ENCODE measurements at places on chromosomes 16 and 17.

DNA sequence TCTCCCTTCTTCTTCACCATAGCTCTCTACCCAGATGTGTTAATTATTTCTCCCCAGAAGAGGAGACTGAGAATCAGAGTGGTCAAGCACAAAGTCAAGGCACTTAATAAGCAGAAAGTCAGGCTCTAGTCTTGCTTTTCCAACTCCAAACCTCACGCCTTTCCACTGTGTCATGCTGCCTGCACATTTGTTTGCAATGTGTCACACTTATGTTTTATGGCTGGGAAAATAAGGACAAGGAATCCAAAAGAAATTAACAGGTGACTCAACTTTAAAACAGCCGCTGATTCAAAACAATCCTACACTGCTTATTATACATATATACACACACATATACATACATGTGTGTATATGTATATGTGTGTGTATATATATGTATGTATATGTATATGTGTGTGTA lies 255.7 kb upstream of the DYNLRB2 start:
- peak; percentile 96 for DNase-seq

DNA sequence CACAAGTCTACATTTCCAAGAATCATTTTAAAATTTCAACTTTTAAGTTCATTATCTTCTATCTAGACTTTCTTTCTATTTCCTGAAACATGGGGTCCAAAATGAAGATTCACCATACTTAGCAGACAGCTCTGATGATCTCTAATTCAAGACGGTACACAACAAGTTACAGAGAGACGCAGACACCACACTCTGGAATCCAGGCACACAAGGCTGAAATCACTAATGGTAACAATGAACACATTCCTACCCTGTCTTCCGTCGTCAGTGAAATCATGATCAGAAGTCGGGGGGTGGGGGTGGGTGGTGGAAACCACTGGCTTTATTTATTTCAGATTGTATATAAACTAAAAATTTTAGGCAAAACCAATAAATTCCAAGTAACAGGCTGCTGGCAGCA lies 78.5 kb downstream of the ITFG1 start:
- no peak for DNase-seq

DNA sequence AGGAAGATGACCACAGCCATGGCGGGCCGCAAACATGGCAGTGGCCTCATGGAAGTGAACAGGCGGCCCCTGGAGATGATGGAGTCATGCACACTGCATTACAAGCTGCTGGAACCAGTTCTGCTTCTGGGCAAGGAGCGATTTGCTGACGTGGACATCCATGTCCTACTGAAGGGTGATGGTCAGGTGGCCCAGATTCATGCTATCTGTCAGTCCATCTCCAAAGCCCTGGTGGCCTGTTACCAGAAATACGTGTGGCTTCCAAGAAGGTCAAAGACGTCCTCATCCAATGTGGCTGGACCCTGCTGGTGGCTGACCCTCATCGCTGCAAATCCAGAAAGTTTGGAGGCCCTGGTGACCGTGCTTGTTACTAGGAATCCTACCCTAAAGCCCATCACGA lies 13.4 kb upstream of the WSB1 start:
- no peak for DNase-seq

GRCh38 chr16:81645266-81645694 lies 133.8 kb upstream of the PLCG2 start:
- DNase-seq: peak; percentile 95

DNA sequence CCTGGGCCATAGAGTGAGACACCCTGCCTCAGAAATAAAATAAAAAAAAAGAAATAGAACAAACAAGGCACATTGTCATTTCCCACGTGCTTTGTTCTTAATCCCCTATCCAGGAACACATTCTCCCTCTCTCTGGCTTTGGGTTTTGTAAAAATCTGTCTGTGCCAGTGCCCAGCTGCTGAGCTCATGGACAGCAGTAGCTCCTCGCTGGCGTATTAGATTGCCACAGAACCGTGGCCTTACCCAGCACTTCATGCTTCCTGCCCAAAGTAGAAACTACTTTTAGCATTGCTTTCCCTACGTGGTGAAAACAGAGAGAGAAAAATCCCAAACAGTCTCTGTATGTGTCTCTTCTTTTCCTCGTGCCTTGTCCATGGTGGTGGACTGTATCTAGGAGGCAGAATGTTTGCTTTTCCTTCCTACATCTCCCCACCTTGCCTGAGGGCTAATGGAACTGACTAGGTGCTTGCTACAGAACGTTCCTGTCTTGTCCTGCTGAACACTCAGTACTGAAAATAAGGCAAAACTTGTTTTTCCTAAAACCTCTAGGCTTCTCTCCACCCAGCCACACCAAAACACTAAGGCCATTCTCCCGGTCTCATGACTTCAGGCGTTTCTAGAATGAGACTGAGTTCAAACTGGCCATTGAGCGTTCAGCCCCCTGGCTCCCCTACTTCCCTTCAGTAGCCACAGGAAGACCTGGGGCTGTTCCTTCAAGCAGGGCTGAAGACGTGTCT lies 26.1 kb downstream of the MNT start:
- no peak for DNase-seq

- no peak for DNase-seq
Observed at GRCh38 chr17:44308865-44309264, 464 bp downstream of the RUNDC3A start.

- DNase-seq: no peak
Observed at GRCh38 chr17:78265121-78265520, 33.7 kb downstream of the TMEM235 start.

DNA sequence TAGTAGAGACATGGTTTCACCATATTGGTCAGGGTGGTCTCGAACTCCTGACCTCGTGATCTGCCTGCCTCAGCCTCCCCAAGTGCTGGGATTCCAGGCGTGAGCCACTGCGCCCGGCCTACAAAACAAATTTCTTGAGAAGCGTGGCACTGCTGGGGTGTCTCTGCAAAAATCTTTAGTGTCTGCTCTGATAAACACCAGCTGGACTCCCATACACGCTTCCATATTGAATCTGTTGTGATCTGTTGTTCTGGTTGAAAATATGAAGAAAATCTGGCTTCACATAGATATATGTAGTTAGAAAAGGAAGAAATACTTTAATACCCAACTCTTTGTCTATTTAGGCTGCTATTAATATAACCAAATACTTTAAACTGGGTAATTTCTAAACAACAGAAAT lies 33.3 kb downstream of the VPS53 start:
- no peak for DNase-seq

DNA sequence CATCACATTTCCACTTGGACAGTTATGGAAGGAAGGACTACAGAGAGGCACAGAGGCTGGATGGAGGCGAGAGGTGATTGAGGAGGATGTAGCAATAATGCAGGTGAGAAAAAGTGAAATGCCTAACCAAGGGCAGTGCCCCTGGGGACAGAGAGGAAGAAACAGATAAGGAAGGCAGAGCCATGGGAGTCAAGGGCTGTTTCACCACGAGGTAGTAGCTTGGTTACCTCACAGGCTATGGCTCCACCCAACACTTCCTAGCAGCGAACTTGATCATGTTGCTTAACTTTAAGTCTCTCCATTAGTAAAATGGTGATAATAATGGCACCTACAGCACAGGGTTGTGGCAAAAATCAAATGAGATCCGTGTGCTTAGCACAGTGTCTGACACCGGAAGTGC lies 83.9 kb downstream of the YPEL2 start:
- no peak for DNase-seq
